ENCODE measurements at places on chromosomes 7 and 10. TPM values are rescaled to one million over a fixed set of nuclear protein-coding genes. Genes with fewer than 3 reads are reported as not detected.

GRCh38 chr7:46557295-46557711 lies 636.2 kb upstream of the IGFBP3 start:
- H3K4me3 ChIP-seq, result no peak overlapping the region
- no peaks in the 10 kb centered on the region for H3K36me3 ChIP-seq
- peak overlapping the region; percentile 9 for H3K27ac ChIP-seq
- H3K27me3 ChIP-seq, result no peaks in the 10 kb centered on the region

The NPSR1 gene
- 0.31 TPM for total RNA-seq

The RHEB gene
- total RNA-seq, result 78.4 TPM

DNA sequence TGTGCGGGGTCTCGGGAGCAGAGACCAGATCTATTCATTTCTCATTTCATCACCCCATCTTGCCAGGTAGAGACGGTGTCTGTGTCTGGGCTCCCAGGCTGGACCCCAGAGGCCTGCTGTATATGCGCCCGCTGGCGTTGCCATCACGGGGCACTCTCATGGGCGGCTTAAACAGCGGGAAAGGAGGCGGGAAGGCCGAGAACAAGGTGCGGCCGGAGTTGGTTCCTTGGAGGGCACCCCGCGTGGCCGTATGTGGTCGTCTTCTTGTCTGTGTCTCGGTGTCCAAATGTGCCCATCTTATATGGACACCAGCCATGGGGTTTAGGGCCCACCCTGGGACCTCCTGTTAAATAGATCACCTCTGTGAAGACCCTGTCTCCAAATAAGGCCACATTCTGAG lies 2.1 kb upstream of the CFAP46 start:
- peaks cover 9% of the 10 kb centered on the region for H3K4me1 ChIP-seq
- H3K27ac ChIP-seq, result no peak overlapping the region
- no peak overlapping the region for H3K4me3 ChIP-seq
- no peaks in the 10 kb centered on the region for H3K36me3 ChIP-seq
- DNase-seq, result no peak

DNA sequence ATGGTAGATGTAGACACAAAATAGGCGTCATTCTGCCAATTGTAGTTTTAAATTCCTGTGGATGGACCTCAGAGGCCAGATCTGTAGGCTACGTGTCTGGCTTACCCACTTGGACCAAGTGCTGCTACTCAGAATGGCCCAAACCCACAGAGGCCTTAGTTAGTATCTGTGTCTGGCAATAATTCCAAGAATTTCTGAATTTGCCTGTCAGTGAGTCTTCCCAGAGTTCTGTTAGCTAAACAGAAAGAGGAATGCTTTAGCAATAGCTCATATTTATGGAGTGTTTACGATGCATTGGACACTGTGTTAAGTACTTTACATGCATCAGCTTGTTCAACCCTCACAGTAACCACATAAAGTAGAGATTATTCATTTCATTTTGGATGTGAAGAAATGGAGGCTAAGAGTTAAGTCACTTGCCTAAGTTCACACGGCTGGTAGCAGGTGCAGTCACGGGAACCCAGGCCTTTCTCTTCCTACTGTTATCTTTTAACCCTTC lies 231.8 kb downstream of the PTEN start:
- peak; percentile 82 for DNase-seq
- H3K27ac ChIP-seq, result no peak overlapping the region
- no peaks in the 10 kb centered on the region for H3K36me3 ChIP-seq
- no peaks in the 10 kb centered on the region for H3K4me1 ChIP-seq
- H3K4me3 ChIP-seq, result no peak overlapping the region

GRCh38 chr10:43867667-43868565 lies 219.2 kb upstream of the ZNF32 start:
- H3K4me3 ChIP-seq, result no peak overlapping the region
- H3K27ac ChIP-seq, result peak overlapping the region; percentile 47
- H3K4me1 ChIP-seq, result peaks cover 31% of the 10 kb centered on the region
- no peaks in the 10 kb centered on the region for H3K36me3 ChIP-seq
- H3K27me3 ChIP-seq, result no peaks in the 10 kb centered on the region

- H3K4me3 ChIP-seq, result no peak overlapping the region
- DNase-seq, result no peak
- H3K27ac ChIP-seq, result no peak overlapping the region
- peaks cover 8% of the 10 kb centered on the region for H3K4me1 ChIP-seq
These were observed 92.0 kb downstream of the DLG5 start for GRCh38 chr10:77834540-77834939.

DNA sequence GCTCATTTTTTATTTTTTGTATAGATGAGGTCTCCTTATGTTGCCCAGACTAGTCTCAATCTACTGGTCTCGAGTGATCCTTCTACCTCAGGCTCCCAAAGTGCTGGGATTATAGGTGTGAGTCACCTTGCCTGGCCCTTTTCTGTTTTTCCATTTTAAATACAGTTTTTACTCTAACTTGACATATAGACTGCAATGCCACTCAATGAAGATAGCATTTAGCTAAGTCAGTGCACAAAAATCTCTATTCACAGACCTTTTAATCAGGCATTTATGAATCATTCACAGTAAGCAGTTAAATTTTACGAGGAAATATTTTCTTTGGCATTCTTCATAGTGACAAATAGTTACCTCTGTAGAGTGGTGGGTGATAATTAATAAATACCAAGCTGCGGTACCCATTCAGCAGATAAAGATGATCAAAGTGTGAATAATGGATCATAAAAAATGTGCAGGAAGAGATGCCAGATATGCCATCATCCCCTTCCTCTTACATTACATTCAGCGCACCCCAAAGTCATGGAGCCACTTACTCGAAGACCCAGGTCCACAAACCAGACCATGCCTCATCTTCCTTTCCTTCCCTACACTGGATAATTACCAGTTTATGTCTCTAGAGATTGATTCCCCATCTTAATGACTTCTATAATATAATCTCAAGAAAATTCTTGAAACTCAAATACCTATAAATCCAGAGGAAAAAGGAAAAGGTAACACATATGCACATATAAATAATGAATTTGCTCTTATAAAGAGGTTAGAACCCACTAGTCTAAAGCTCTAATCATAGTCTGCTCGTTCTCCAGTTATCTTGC lies 56.0 kb downstream of the UBE2H start:
- no peaks in the 10 kb centered on the region for H3K27me3 ChIP-seq
- peaks cover 11% of the 10 kb centered on the region for H3K36me3 ChIP-seq
- no peak for DNase-seq
- no peaks in the 10 kb centered on the region for H3K4me1 ChIP-seq
- no peak overlapping the region for H3K27ac ChIP-seq
- no peak overlapping the region for H3K4me3 ChIP-seq

- DNase-seq, result no peak
- H3K27me3 ChIP-seq, result peaks cover 4% of the 10 kb centered on the region
- H3K27ac ChIP-seq, result no peak overlapping the region
- H3K4me3 ChIP-seq, result no peak overlapping the region
- H3K4me1 ChIP-seq, result peaks cover 8% of the 10 kb centered on the region
These were observed 15.5 kb upstream of the GTPBP4 start for GRCh38 chr10:972763-973162.

GRCh38 chr10:43843321-43844101 lies 194.8 kb upstream of the ZNF32 start:
- no peak overlapping the region for H3K4me3 ChIP-seq
- no peaks in the 10 kb centered on the region for H3K36me3 ChIP-seq
- no peaks in the 10 kb centered on the region for H3K27me3 ChIP-seq
- DNase-seq, result peak; percentile 89
- no peak overlapping the region for H3K27ac ChIP-seq

The PIP gene
- not detected for total RNA-seq
